ENCODE measurements at places on chromosomes 12 and 14. TPM values are rescaled to one million over a fixed set of nuclear protein-coding genes. Genes with fewer than 3 reads are reported as not detected.

Gene ADAMTS20
- not detected for polyA plus RNA-seq

Gene ERBB3
- polyA plus RNA-seq = 2.2 TPM

GRCh38 chr14:67999290-67999689 lies 179.7 kb downstream of the RAD51B start:
- DNase-seq = no peak

DNA sequence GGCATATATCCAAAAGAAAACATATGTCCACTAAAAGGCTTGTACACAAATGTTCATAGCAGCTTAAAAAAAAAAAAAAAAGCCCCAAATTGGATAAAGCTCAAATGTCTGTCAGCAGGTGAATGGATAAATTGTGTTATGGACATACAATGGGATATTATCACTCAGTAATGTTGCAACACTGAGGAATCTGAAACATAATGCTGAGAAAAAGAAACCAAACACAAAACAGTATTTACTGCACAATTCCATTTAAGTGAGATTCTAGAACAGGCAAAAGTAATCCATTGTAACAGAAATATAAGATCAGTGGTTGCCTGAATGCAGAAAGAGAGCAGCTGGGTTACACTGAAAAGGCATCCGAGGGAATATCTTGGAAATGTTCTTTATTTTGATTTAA lies 117.9 kb downstream of the SLC15A5 start:
- DNase-seq = no peak

Gene TCL1B
- polyA plus RNA-seq = not detected

Gene AKAP5
- 1.9 TPM for polyA plus RNA-seq

GRCh38 chr12:66197495-66197921 lies 8.5 kb downstream of the IRAK3 start:
- DNase-seq = no peak

- peak; percentile 47 for DNase-seq
Observed at GRCh38 chr12:106861984-106862916, 87.8 kb downstream of the RIC8B start.

DNA sequence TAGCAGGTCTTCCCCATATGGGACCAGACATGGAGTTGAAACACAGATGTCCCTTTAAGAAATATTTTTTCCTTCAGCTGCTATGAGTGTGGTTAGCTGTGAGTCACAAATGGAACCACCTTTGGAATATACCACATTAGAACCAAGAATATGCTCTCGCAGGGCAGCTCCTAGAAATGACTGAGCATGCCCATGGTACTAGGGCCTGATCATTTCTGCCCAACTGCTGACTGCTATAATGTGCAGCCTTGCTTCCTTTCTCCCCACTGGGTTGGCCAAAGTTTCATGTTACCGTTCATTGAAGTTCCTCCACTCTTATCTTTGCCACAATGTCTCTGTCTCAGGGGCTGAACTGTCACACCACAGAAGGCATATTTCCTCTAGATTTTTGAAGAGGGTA lies 1074.6 kb downstream of the FLRT2 start:
- no peak for DNase-seq

DNA sequence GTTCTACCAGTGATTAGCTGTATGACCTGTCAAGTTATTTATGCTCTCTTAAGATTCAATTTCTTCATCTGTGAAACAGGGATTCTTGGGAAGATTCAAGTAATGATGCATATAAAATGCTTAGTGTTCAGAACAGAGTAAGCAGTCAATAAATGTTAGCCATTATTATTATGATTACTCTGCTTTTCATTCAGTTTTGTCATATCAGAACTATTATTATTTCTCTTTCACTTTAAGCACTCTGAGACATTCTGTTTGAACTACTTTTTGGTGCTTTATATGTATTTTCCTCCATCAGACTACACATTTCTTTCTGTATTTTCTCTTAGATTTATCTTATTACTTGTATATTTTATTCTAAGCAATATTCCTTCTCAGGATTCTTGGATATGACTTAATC lies 81.2 kb downstream of the CFAP54 start:
- no peak for DNase-seq

Gene NUAK1
- polyA plus RNA-seq = 23.5 TPM

GRCh38 chr12:105850103-105850968 lies 288.4 kb downstream of the NUAK1 start:
- DNase-seq = no peak

Gene BCL11B
- polyA plus RNA-seq = 0.42 TPM

Gene SLC5A8
- not detected for polyA plus RNA-seq

DNA sequence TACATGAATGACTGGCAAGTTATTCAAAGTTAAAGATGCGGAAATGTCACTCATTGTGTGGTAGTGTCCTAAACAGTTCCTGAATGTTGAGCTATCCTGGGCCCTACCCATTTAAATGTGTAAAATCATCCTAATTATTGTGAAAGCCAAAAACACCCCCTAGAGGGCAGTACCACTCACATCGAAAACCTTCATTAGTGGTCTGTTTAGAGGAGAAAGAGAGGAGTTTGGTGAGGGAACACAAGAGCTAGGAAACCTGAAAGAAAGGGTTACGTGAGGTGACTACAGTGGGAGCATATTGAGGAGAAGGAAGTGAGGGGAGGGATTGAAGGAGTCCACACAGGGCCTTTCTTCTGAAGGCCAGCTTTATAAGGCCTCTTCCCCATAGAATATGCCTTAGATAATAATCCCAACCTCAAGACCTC lies 2.5 kb upstream of the TEP1 start:
- DNase-seq = peak; percentile 44

DNA sequence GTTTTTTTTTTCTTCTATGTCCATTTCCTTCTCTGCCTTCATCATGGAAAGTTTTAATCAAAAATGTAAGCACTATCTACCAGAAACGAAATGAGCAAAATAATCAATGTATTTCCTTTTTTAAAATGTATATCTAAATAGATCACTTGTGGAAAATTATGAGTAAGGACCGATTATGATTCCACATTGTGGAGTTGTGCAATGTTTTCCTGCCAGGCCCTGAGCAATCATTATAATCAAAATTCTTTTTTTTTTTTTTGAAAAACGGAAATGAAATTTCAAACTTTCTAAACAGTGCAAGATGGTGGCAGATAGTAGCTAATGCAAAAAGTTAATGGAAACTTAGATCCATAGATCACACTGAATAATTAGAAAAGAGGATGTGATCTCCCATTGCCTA lies 1074.6 kb upstream of the TMEM132C start:
- no peak for DNase-seq

GRCh38 chr14:56394826-56395530 lies 184.6 kb upstream of the TMEM260 start:
- DNase-seq = no peak

DNA sequence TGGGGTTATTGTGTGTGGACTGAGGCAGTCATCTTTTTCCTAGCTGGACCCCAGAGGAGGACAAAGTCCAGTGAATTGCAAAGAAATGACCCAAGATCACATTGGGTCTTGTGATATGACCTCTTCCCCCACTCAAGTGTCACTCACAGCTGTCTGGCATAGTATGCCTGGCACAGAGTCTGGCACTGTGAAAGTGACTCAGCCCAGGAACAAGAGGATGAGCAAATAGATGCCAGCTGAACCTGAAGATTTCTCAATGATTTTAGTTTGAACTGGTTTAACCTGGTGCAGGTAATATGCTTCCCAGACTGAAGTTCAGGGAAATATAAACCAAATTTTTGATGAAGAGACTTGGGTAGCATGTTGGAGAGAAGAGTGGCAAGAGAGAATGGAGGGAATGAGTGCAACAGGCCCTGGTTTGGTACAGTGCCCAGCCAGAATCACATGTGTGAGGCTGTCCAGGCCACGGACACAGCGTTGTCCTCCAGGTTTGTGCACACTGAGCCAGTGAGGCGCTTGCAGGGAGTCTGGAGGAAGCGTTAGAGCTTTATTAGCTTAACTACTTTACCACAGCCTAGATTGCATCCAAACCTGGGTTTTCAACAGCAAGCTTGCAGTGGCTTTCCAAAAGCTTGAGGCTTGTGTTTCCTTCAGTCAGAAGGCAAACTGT lies 332.9 kb downstream of the NUAK1 start:
- DNase-seq = no peak

- no peak for DNase-seq
Observed at GRCh38 chr12:43052441-43052840, 462.9 kb upstream of the PRICKLE1 start.

GRCh38 chr12:26331960-26332359 lies 136.6 kb downstream of the SSPN start:
- DNase-seq = no peak

- peak; percentile 48 for DNase-seq
Observed at GRCh38 chr12:115375186-115375991, 691.4 kb upstream of the TBX3 start.

DNA sequence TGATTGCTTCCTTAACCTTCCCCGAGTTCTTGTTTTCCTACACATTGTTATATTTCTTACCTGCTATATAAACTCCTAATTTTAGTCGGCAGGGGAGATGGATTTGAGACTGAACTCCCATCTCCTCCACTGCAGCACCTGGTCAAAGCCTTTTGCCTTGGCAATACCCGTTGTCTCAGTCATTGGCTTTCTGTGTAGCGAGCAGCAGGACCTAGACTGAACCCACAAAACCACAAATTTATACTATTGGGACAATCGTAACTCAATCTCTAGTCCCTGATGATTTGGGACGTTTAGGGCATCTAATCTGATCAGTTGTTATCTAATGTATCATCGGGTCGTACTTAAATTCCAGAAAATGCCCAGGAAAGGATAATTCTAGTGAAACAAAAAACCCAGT lies 37.8 kb upstream of the BAZ1A start:
- no peak for DNase-seq

Gene DEGS2
- polyA plus RNA-seq = 1.6 TPM

Gene CLEC9A
- polyA plus RNA-seq = not detected

- DNase-seq = no peak
Observed at GRCh38 chr14:32478050-32478449, 149.0 kb downstream of the AKAP6 start.

GRCh38 chr12:113054948-113055486 lies 1.5 kb upstream of the DTX1 start:
- no peak for DNase-seq

GRCh38 chr12:54439521-54440255 lies 20.6 kb upstream of the ITGA5 start:
- DNase-seq = peak; percentile 69

Gene AMDHD1
- polyA plus RNA-seq = 4.1 TPM

Gene CLEC4D
- not detected for polyA plus RNA-seq
